ENCODE measurements at places on chromosomes 7 and 10. TPM values are rescaled to one million over a fixed set of nuclear protein-coding genes. Genes with fewer than 3 reads are reported as not detected.

ACTA2 gene
- 10.6 TPM for total RNA-seq

HDAC9 gene
- 0.16 TPM for total RNA-seq

C10orf62 gene
- total RNA-seq, result not detected

KLF14 gene
- total RNA-seq, result not detected

DNAJC12 gene
- 3.7 TPM for total RNA-seq

SEMA3C gene
- total RNA-seq, result not detected

VENTX gene
- total RNA-seq, result not detected

SPDYE3 gene
- not detected for total RNA-seq

TUBB8 gene
- total RNA-seq, result not detected

NPC1L1 gene
- total RNA-seq, result not detected

PNLIP gene
- not detected for total RNA-seq

UPP1 gene
- total RNA-seq, result 77.1 TPM

CDC123 gene
- total RNA-seq, result 104 TPM

DLX6 gene
- total RNA-seq, result not detected

MOGAT3 gene
- not detected for total RNA-seq

DBF4 gene
- total RNA-seq, result 65.5 TPM

TRIL gene
- total RNA-seq, result not detected

ZNF716 gene
- total RNA-seq, result not detected

THSD7A gene
- total RNA-seq, result not detected

DYNC1I1 gene
- total RNA-seq, result not detected

HIP1 gene
- 4.3 TPM for total RNA-seq

FEZF1 gene
- total RNA-seq, result not detected

SEMA3D gene
- total RNA-seq, result not detected

CYP3A4 gene
- total RNA-seq, result not detected

GLCCI1 gene
- total RNA-seq, result 35.8 TPM

KCNMA1 gene
- total RNA-seq, result 0.39 TPM

ELOVL3 gene
- total RNA-seq, result not detected

AMZ1 gene
- 0.11 TPM for total RNA-seq

SPACDR gene
- total RNA-seq, result 3.3 TPM

CAMK2B gene
- total RNA-seq, result 0.27 TPM

ASB10 gene
- not detected for total RNA-seq

NPTX2 gene
- total RNA-seq, result not detected

WDR91 gene
- 18.2 TPM for total RNA-seq

JAZF1 gene
- 2.5 TPM for total RNA-seq

CRHR2 gene
- not detected for total RNA-seq

LRIT1 gene
- total RNA-seq, result not detected

ZNF736 gene
- 24.9 TPM for total RNA-seq

DDX21 gene
- total RNA-seq, result 107 TPM

CNNM2 gene
- 6.1 TPM for total RNA-seq

IGFBP1 gene
- not detected for total RNA-seq

HTR5A gene
- not detected for total RNA-seq

IQUB gene
- not detected for total RNA-seq

FAM237B gene
- not detected for total RNA-seq

PDGFA gene
- total RNA-seq, result 1.6 TPM

GPR15LG gene
- not detected for total RNA-seq

Data from T-helper 2 cell treated with Interferon-gamma antibody and Interleukin-4, amounts not matched to agents 100 ng/mL and 5 ng/mL, for 36 hours (primary cell).